NK-92 treated with Interleukin-12 subunit alpha and Interleukin-12 subunit beta, amount 100 ng/mL, for 24 hours (cell line): ENCODE measurements at places on chromosomes 12 and 14.

- DNase-seq: no peak
These were observed 94.8 kb downstream of the LRRC74A start for GRCh38 chr14:76921088-76921399.

DNA sequence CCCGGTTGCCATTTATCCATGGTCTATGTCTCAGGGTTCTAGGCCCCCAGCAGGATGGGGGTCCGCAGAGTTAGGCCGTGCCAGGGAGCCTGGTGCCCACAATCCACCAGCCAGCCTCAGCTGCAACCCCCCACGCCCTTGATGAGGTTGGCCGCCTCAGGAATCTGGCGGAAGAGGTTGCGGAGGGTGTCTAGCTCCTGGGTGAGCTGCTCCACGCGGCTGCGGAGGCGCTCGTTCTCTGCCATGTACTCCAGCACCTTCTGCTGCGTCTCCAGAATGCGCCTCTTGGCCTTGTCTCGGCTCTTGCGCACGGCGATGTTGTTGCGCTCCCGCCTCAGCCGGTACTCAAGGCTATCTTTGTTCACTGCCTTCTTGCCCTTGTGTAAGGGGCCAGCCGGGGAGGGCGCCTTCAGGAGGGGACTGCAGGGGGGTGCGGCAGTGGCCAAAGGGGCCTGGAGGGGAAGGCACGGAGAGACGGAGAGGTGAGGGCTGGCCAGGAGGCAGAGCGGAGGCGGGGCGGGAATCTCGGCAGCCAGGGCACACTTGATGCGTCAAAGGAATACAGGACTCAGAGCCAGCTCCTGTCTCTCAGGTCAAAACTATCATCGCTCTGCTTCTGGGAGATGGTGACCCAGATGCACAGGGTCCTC lies 1.6 kb downstream of the CEBPE start:
- DNase-seq: no peak

GRCh38 chr12:9856894-9857293 lies 12.3 kb downstream of the CLEC2B start:
- no peak for DNase-seq

GRCh38 chr12:110224379-110225304 lies 56.4 kb upstream of the ATP2A2 start:
- DNase-seq: no peak

- no peak for DNase-seq
These were observed 75.2 kb upstream of the TMCC3 start for GRCh38 chr12:94725375-94726168.

GRCh38 chr14:105425823-105426247 lies 6.2 kb downstream of the MTA1 start:
- DNase-seq: no peak
